ENCODE measurements at places on chromosomes 2 and 18.

DNA sequence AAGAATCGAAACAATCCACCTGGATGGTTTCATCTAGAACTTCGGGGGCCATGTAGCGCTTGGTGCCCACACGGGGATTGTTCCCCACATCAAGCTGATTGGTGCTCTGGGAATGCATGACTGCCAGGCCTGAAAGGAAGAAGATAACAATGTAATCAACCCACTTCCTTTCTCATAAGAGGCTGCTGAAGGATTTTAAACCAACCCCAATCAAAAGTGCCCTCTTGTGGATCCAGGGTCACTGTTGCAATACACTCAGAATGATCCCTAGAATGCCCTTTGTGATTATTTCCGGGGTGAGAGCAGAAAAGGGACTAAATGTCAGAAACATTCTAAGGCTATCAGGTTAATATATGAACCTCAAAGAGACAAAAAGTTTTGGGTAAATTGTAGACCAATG lies 115.2 kb downstream of the ACVR1 start:
- no peak overlapping the region for H3K27ac ChIP-seq
- H3K4me3 ChIP-seq: no peak overlapping the region
- DNase-seq: no peak
- no peaks in the 10 kb centered on the region for H3K36me3 ChIP-seq
- no peaks in the 10 kb centered on the region for H3K4me1 ChIP-seq

GRCh38 chr2:32009516-32010256 lies 1.1 kb downstream of the MEMO1 start:
- no peaks in the 10 kb centered on the region for H3K36me3 ChIP-seq
- H3K4me1 ChIP-seq: peaks cover 32% of the 10 kb centered on the region
- H3K27ac ChIP-seq: peak overlapping the region; percentile 73
- DNase-seq: peak; percentile 60

DNA sequence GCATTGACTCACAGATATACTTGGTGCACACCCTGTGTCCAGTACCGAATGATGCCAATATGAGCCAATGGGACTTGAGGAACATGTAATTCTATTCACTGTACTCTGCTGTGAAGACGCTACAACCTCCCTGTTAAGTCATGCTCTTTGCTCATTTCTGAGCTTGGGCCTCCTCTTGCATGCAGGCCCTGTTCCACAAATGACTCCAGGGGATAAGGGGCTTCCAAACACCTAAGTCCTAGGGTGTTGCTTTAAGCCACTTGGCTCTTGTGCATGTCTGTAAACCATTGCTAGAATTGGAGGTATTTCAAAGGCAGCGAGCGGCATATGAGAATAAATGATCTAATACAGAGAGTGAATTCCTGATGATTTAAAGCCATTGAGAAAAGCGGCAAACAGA lies 105.9 kb upstream of the THOC1 start:
- H3K27me3 ChIP-seq: no peaks in the 10 kb centered on the region
- peaks cover 43% of the 10 kb centered on the region for H3K4me1 ChIP-seq
- no peaks in the 10 kb centered on the region for H3K36me3 ChIP-seq
- no peak overlapping the region for H3K27ac ChIP-seq

DNA sequence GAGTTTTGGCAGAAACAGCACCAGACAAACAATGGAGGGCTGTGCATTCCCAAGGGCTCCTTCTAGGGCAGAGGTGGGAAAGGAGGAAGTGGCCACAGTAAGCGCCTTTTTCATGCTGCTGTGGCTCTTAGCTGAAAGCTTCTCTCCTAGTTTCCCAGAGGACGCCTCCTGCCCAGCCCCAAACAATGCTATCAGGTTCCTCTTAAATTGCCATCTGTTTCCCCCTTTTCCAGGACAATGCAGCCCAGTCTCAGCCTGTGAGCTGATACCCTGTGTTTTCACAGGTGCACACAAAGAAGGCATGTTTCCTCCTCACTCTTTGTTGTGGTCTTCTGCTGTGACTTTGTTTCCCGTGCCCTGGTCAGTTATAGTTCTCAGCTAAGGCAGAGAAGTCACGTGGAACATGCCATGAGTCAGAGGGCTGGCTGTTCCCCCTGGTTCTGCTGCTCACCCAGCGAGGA lies 5.4 kb upstream of the FAM124B start:
- no peaks in the 10 kb centered on the region for H3K4me1 ChIP-seq
- no peaks in the 10 kb centered on the region for H3K36me3 ChIP-seq
- no peak overlapping the region for H3K4me3 ChIP-seq
- no peak overlapping the region for H3K27ac ChIP-seq
- DNase-seq: no peak

- no peaks in the 10 kb centered on the region for H3K27me3 ChIP-seq
- no peaks in the 10 kb centered on the region for H3K4me1 ChIP-seq
- H3K4me3 ChIP-seq: no peak overlapping the region
- H3K27ac ChIP-seq: no peak overlapping the region
- H3K36me3 ChIP-seq: no peaks in the 10 kb centered on the region
Observed at GRCh38 chr2:220033546-220033945, 406.1 kb downstream of the SLC4A3 start.

- no peaks in the 10 kb centered on the region for H3K27me3 ChIP-seq
- no peak for DNase-seq
- H3K4me3 ChIP-seq: no peak overlapping the region
- no peaks in the 10 kb centered on the region for H3K4me1 ChIP-seq
Observed at GRCh38 chr2:96769814-96770213, 9.1 kb downstream of the CNNM4 start.

DNA sequence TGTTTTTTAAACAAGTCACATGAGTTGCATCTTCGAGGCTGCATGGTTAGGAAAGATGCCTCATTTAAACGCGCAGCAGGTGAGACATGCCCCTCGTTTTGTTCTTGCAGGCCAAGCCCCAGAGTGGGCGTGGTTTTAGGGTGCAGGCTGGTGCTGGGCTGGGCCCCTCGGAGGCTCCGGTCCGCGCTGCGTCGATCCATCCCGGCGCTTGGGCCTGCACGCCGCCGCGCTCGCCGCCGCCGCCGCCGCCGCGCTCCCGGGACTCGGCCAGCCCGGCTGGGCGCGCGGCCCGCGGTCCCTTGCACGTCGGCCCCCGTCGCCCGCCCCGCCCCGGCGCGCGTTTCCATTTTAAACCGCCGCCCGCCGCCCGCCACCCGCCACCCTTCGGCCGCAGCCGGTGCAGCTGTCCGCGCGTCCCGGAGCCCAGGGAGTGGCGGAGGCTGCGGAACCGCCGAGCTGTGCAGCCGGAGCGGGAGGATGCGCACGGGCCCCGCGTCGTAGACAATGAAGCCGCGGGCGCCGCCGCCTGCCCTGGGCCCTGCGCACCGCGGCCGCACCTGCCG lies 175.5 kb downstream of the AGAP1 start:
- no peak overlapping the region for H3K27ac ChIP-seq
- H3K4me3 ChIP-seq: peak overlapping the region; percentile 47
- no peaks in the 10 kb centered on the region for H3K36me3 ChIP-seq
- no peaks in the 10 kb centered on the region for H3K27me3 ChIP-seq

DNA sequence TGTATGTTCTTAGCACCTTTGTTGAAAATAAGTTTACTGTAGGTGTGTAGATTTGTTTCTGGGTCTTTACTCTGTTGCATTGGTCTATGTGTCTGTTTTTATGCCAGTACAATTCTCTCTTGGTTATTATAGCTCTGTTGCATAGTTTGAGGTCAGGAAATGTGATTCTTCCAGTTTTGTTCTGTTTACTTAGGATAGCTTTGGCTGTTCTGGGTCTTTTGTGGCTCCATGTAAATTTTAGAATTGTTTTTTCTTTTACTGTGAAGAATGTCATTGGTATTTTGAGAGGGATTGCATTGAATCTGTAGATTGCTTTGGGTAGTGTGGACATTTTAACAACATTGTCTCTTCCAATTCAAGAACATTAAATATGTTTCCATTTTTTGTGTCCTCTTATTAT lies 69.1 kb downstream of the ANKRD62 start:
- H3K4me1 ChIP-seq: no peaks in the 10 kb centered on the region
- H3K27ac ChIP-seq: no peak overlapping the region
- DNase-seq: no peak

- no peak overlapping the region for H3K27ac ChIP-seq
- no peak for DNase-seq
- H3K4me3 ChIP-seq: no peak overlapping the region
- H3K4me1 ChIP-seq: no peaks in the 10 kb centered on the region
- H3K36me3 ChIP-seq: no peaks in the 10 kb centered on the region
- no peaks in the 10 kb centered on the region for H3K27me3 ChIP-seq
Observed at GRCh38 chr2:191797942-191798876, 48.7 kb downstream of the CAVIN2 start.

DNA sequence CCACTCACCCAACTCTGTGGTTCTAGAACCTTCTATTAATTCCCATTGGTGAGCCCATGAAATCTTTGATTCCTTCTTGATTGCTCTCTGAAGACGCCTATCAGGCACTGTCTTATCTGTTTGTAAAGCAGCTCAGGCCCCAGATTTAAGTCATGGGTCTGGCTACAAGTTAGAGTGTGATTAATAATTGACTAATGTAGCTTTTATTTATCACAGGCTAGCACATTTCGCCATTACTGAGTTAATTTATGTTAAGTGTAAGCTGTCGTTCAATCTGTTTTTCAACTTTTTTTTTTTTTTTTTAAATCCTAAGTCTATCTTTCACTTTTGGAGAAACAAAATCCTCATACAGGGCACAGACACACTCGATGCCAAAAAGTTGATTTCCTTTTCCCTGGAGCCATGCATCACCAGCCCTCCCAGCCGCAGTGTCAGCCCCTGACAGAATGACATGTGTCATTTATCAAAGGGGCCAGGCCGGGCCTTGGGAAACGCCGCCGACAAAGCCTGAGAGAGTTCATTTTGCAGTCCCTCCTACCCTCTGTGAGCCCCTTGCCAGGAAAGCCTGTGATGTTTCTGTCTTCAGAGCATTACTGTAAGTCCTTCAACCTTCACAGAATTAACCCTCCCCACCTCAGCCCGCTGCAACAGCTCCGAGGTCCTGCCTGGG lies 15.8 kb downstream of the TSHZ1 start:
- H3K4me3 ChIP-seq: peak overlapping the region; percentile 9
- DNase-seq: no peak
- H3K27ac ChIP-seq: peak overlapping the region; percentile 21
- no peaks in the 10 kb centered on the region for H3K36me3 ChIP-seq
- H3K4me1 ChIP-seq: peaks cover 10% of the 10 kb centered on the region

GRCh38 chr2:16716944-16717343 lies 51.3 kb upstream of the CYRIA start:
- H3K4me1 ChIP-seq: no peaks in the 10 kb centered on the region
- no peak for DNase-seq
- H3K27me3 ChIP-seq: no peaks in the 10 kb centered on the region

- no peak for DNase-seq
- H3K4me1 ChIP-seq: no peaks in the 10 kb centered on the region
- no peaks in the 10 kb centered on the region for H3K27me3 ChIP-seq
Observed at GRCh38 chr2:155643056-155643775, 689.3 kb downstream of the NR4A2 start.

Data from pancreas (tissue), 10 donors.